ENCODE measurements at places on chromosomes 5 and 9.

DNA sequence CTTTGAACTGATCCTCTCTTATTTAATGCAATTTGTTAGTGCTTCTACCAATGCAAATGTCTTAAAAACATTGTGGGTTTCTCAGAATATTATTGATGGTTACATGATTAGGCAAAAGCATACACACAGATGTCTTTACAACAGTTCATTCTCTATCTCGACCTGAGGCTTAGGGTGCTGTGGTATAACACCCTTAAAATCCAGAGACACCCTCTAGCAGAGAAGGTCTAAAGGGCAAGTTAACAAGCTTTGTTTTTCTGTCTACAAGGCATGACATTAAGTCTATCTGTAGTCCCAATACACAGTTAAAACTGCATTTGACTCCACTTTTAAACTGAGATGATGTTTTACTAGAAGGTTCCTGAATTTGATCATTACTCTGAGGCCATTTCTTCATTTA lies 518.7 kb upstream of the MEF2C start:
- DNase-seq, result no peak

- DNase-seq, result no peak
Measured at GRCh38 chr9:119044806-119045205, 324.4 kb downstream of the BRINP1 start.

DNA sequence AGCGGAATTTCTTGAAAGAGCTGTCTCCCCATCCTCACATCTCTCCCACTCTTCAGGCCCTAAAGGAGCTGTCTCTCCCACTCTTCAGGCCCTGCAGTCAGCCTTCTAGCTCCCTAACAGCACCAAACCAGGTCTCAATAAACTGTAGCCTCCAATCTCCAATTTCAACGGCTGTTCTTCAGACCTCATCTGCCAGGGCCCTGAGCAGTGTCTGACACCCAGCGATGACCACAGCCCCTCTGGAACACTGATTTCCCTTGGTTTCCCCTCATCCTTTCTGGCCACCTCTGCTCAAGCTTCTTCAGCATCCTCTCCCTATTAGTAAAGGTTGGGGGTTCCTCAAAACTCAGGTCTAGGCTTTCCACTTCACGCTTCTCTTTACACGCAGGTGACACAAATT lies 1.6 kb upstream of the P4HA2 start:
- DNase-seq, result no peak

- DNase-seq, result no peak
Measured at GRCh38 chr5:53099546-53099945, 10.0 kb downstream of the MOCS2 start.

- DNase-seq, result no peak
Measured at GRCh38 chr9:86718388-86719049, 228.8 kb downstream of the GAS1 start.

DNA sequence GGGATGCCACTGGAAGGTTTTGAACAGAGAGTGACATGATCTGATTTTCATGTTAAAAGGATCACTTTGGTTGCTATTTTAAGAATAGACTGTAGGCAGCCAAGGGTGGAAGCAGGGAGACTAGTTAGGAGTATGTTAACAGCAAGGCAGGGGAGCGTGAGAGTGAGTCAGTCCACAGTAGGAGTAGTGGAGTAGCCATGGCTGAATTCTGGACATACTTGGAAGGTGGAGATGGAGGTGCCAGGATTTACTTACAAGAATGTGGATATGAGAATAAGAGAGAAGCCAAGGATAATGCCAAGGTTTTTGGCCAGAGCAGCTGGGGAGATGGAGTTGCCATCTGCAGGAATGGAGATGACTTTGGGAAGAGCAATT lies 118.8 kb downstream of the GALNT10 start:
- DNase-seq, result no peak

GRCh38 chr9:78691542-78691941 lies 394.6 kb downstream of the PSAT1 start:
- DNase-seq, result no peak

DNA sequence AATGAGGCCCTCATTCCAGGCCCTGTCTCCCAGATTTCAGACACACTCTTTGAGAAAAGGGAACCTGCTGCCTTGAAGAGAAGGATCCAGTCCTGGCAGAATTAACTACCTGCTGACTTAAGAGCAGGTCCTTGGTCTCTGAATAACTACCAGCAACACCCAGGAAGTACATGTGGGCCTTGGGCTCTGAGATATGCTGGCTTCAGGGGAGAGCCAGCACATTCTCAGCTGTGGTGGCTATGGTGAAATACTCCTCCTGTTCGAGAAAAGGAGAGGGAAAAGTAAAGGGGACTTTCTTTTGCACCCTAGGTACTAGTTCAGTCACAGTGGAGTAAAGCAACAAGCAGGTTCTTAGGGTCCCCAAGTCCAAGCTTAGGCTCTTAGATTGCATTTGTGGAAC lies 120.0 kb downstream of the HMHB1 start:
- DNase-seq, result no peak

DNA sequence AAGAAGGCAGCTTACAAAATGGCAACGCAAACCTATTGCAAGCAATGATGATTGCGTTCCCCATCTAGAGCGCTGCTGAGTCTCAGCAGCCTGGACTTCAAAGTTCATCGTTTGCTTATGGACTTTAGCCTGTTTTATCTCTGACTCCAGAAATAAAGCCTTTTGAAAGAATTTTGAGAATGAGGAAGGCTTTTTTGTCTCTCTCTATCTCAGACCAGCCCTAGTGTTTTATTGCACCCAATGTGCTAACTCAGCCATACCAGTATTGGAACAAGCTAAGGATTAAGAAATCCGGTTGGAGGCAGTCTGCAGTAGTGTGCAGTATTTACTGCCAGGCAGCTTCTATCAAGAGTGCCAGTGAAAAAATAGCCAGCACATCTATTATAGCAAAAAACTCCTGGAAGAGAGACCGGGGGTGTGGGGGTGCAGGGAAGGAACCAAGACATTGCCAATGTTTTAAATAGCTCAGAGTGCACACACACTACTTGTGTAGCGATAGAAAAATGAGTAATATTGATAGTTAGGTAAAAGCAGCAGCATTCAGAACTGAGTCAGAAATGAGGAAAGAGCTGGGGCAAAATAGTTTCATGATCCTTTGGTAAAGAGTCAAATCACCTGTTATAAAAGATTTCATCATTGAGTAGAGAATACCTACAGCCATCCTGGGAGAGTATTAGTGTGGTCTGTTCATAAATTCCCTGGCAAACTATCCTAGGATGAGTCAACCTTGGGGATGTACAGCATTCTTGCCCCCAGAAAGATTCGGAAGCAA lies 219.0 kb downstream of the ZNF608 start:
- no peak for DNase-seq

- DNase-seq, result no peak
Measured at GRCh38 chr9:137186385-137186784, 2.0 kb downstream of the ANAPC2 start.

GRCh38 chr5:55140908-55141665 lies 18.9 kb upstream of the GPX8 start:
- no peak for DNase-seq

- DNase-seq, result no peak
Measured at GRCh38 chr9:79565245-79565644, 6.5 kb upstream of the TLE4 start.

GRCh38 chr5:96785326-96786109 lies 22.2 kb downstream of the ERAP1 start:
- no peak for DNase-seq

DNA sequence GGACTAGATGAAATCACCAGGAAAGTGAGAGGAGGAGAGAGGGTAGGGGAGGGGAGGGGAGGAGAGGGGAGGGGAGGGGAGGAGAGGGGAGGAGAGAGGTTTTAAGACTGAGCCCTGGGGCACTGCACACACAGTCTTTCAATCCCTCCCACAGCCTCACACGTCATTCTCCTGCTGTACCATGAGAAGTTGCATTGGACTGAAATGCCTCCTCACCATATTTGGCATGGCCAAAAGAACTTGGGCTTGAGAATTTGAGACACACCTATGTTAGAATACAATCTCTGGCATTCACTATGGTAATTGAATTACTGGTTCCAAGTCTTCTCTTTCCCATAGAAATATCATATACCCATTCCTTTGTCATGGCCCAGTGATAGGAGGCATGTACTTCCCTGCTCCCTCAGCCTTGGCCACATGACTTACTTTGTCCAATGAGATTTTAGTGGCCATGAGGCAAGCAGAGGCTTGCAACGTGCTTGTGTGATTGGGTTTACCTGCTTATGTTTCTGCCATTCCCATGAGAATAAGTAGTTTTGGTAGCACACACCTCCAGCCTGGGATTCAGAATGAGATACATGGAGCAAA lies 133.3 kb upstream of the SMARCA2 start:
- DNase-seq, result no peak

DNA sequence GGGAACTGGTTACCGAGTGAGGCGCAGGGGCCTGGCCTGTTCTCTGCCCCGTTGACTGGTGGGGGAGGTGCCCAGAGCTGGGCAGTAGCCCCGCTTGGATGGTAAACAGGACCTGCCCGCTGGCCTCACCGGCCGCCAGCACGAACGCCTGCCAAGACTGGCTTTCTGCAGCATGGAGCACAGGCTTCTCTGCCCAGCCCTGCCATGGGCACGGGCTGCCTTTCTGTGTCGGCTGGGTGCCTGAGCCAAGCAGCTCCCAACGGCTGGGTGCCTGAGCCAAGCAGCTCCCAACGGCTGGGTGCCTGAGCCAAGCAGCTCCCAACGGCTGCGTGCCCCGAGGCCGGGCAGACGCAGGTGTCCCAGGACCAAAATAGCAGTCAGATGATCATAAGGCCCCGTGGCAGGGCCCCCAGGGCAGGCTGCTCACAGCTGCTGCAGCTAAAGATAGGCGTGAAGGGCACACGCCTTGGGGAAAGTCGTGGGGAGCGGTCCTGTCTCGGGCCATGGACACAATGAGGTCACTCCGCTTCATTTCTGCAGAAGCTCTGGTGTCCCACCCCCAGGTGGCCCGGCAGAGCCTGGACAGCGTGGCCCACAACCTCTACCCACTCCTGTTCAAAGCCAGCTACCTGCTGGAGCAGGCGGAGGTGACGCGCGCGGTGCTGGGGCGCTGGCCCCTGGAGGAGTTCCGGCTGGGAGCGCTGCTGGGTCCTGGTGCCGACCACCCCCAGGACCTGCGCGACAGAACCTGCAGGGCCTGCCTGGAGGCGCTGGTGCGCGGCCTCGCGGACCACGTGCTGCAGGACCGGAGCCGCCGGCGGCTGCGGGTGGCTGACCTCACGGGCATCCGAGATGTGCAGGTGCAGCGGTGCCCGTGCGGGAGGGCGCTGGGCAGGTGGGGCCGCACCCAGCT lies at the start of gene LRRC14B:
Gene LRRC14B, plus strand, starts transcription at position 460 of the 913 bp plus-strand sequence. Its CDS starts 44 bp downstream, at position 504.
- no peak for DNase-seq

- no peak for DNase-seq
Measured at GRCh38 chr9:16959391-16959790, 88.9 kb upstream of the BNC2 start.

DNA sequence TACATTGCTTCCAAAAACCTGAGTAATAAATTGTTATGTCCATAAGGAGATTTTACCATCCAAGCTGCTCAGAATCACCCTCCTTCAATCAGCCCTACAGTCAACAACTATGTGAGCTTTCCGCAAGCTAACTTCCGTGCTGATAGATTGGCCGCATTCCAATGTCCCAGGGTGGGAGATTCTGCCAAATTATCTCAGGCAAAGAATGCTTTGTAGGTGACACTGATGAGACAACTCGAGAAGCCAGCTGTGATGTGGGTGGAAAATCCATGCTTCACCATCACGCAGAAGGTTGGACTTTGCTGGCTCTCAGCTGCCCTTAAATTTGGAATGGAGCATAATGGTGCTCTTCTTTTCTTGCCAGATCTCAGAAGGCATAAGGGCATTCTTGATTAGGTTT lies 44.9 kb upstream of the HCN1 start:
- no peak for DNase-seq

GRCh38 chr9:133516256-133516960 lies 8.4 kb downstream of the MYMK start:
- DNase-seq, result no peak

- no peak for DNase-seq
Measured at GRCh38 chr5:115100319-115100955, 69.3 kb downstream of the TRIM36 start.

DNA sequence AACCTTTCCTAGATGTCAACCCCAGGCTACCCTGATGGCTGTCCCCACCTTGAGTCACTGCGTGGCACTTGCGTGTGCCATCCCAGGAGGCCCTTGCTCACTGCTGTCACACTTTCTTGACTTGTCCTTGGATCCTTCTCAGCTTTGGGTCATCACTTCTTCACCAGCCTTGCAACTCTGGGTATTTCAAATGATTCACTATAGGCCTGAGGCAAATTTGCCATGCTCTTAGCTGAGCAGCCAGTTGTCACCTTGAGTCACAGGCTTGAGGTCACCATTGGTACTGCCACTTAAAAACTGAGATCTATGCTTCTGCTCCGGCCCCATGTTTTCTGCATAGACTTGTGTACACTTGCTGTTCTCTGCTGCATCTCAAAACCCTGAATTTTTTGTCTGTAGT lies 84.7 kb downstream of the BASP1 start:
- no peak for DNase-seq

DNA sequence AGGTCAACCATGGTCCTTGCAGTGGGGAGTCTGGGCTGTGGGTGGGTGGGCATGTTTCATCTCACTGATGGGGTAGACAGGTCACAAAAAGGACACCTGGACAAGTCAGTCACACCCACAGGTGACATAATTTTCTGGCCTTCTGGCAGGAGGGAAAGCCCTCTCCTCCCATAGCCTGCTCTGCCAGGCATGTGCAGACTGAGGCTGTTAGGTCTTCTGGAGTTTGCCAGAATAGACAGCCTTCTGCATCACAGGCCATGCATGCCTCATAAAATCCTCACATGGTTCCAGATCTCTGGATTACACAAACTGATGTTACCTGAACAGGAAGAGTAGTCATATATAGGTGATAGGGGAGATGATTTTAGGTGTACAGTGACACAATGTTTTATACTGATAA lies 49.1 kb downstream of the ARHGAP26 start:
- DNase-seq, result no peak

GRCh38 chr9:97315550-97315949 lies 8.1 kb downstream of the CCDC180 start:
- no peak for DNase-seq

- no peak for DNase-seq
Measured at GRCh38 chr5:119336845-119337580, 18.8 kb upstream of the TNFAIP8 start.

Data from activated CD4-positive, alpha-beta T cell treated with anti-CD3 and anti-CD28 coated beads for 24 hours (primary cell).